ENCODE measurements at places on chromosomes 3 and 15.

- no peak for DNase-seq
These were observed 144.4 kb upstream of the EPHA3 start for GRCh38 chr3:88963003-88963402.

DNA sequence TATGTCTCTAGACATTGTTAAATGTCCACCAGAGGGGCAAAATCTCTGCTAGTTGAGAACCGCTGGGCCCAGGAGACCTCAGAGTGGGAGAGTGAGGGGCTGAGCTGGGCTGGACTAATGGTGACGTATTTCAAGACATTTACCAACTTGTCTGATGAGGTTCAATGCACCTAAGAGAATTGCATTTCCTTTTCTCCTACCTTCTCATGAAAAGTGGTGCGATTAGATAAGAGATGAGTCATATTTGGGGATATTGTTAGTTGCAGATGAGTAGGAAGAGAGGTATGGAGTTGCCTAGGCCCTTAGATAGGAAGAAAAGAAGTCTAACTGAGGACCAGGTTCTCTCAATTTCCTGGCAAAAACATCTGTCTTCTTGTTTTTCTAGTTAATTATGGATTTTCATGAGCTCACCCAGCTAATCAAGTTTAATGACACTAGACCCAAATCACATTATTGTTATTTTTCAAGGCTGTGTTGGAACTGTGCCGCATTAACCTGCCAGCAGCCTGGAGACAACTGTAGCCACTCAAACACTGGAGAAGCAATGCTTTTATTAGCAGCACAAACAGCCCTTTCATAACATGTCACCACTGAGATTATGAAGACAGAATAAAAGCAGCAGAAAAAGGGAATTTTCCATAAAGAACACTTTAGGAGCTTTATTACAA is 144.2 kb downstream of the PDCD6IP start:
- no peak for DNase-seq

DNA sequence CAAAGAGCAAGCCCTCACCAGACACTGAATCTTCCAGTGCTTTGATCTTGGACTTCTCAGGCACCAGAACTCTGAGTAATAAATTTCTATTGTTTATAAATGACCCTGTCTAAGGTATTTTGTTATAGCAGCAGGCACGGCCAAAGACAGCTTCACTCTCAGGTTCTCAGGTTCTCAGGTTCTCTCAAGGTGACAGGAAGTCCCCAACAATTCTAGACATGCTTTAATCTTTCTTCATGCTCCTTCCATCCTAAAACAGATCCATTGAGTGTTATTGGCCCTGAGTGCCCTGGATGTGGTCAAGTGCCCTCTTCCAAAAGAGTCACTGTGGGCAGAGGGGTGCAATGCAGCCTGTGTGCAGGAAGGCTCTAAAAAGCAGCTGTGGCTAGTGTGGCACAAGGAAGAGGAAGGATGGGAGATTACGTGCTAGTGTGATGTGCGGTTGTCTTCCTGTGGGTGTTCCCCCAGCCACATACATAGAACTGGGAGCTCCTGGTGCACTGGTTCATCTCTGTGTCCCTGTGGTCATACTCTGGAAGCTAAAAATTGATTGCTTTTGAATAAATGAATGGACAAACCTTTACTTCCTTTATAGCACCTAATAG is 11.0 kb upstream of the RAB7A start:
- no peak for DNase-seq

DNA sequence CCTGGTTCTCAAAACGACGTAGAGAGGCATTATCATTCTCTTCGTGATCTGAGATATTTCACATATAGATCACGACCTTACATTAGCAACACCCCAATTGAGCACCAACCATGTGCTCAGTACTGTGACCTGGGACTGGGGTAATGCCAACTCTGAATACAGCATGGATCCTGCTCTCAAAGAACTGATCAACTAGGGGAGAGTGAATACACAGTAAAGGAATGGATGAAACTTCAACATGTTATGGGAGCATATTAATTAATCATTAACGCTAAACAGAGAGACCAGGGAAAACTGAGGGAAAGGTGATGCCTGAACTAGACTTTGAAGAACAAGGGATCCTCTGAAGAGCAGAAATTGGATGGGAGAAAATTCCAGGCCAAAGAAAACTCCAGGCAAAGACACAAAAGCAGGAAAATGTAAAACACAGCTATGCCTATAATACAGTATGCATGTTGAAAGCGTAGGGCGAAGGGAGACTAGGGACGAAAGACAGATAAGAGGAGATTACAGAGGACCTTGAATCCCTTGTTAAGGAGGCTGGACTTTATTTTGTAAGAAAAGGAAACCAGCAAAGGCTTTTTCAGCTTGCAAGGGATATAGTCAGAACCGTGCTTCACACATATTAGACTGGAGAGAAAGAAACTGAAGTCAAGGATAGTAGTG is 105.7 kb downstream of the ANO10 start:
- no peak for DNase-seq

DNA sequence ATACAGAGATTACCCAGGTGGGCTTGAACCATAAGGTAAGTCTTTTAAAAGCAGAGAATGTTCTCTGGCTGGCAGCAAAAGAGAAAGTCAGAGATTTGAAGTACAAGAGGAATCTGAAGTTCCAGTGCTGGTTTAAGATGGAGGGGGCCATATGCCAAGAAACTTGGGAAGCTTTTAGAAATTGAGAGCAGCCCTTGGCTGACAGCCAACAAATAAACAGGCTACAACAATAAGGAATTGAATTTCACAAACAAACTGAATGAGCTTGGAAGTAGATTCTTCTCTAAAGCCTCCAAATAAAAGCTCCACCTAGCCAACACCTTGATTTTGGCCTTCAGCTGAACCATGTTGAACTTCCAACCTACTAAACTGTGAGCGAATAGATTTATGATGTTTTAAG is 85.7 kb downstream of the TRIM42 start:
- DNase-seq: no peak

- no peak for DNase-seq
These were observed 105.5 kb downstream of the SEMA5B start for GRCh38 chr3:122921791-122922651.

DNA sequence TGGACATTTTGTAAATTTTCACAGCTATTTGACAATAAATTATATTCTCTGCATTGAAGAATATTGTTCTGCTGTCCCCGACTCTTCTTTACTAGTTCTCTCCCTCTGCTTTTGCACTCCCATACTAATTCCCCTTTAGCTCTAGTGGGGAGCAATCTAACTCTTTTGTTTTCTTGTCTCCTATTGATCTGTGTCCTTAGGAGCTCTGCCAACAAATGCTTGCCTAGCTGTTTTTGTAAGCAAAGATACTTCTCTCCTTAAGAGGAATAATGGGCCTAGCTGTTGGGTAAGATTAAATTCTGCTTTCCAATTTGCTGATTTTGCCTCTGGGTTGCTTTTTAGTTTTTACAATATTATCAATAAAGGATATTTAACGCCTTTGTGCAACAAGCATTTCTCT is 17.7 kb downstream of the ADAMTSL3 start:
- no peak for DNase-seq

DNA sequence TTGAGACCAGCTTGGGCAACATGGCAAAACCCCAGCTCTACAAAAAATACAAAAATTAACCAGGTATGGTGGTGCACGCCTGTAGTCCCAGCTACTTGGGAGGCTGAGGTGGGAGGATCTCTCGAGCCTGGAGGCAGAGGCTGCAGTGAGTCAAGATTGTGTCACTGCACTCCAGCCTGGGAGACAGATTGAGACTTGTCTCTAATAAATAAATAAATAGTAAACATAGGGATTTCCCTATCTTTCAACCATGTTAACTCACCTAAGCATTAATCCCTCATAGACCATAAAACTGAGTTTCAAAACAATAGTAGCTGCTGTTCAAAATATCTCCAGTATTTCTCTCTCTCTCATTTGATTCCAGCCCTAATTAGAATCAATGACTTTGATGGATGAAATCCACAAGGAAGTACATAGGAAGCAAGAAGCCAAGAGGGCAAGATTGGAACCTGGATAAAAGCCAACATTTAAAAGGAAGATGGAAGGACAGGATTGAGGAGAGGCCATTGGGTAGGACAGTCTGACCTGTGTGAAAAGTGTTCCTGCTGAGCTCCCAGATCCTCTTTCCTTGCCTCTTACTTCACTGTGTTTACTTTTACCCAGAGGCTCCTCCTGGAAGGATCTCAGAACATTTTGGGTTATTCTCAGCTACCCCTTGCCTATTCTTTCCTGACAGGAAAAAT is 12.4 kb upstream of the TTBK2 start:
- DNase-seq: no peak

- DNase-seq: no peak
These were observed 634 bp downstream of the MINDY2 start for GRCh38 chr15:58771621-58772250.

- DNase-seq: no peak
These were observed 2.2 kb upstream of the B3GALNT1 start for GRCh38 chr3:161107311-161107710.

DNA sequence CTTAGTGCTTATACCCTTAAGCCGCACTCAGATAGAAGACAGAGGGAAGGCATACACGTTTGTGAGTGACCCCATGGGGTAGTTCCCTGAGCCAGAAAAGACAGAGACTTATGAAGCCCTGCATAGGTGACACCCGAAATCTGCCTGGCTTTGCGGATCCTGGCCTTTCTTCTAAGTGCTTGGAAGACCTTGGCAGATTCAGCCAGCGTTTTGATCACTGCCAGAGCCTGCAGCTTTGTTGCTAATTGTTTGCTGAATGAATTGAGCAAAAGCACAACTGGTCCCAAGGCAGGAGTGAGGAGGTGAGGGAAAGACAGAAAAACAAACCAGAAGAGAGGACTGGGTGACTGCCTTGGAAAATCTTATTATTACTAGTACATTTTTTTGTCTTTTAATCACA is 168.3 kb upstream of the ICE2 start:
- DNase-seq: no peak

DNA sequence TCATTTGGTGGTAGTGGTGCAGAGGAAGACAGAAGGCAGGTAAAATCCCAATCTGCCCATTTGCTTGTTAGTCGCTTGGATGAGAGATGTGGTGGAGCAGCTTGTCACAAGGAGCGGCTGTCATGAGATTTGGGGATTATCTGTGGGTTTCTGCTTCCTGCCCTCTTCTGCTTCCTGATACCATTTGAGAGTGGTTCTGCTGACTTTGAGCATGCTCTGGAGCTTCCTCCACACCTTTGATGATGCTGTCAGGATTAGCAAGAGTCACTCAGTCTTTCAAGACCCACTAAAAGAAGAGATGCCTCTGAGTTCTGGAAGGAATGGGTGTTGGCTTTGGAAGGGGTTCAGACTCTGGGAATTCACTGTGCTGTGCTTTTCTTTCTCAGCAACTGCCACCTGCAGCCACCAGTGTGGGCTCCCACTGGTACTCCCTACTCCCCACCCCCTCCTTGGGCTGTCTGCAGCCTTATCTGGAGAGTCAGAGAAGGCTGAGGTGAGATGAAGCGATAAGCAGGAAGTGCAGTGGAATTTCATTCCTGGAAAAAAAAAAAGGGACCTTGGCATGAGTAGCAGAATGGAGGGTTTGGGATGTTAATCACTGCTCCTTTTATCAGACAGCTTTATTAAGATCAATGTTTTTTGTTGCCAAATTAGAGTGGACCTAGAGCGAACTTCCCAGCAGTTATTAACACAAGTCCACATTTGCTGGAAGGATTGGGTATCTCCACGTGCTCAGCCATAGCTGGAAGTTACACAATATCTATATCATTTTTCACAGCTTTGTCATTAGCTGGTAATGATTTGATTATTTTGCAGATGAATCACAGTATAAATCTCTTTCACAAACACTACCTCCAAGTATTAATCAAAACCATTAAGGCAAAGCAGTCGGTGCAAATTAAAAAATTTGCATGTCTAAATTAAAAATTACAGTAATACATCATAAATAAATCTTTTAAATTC is 233.0 kb upstream of the SATB1 start:
- DNase-seq: no peak

DNA sequence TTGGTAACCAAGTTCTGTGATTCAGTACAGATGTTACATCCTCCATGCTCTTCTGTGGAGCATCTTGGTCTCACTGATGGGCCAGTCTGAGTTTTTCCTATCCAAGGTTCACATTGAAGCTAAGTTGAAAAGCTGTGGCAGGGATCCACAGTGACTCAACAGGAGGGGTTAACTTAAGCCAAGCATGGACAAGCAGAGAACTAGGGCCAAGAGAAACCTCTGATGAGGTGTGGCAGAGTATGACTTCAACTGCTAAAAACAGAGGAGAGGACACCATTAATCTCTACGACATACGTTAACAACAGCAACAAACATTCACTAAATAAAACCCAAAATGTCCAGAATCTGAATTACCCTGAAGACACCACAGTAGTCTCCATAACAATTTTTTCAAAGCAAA is 268.1 kb upstream of the UBE2E2 start:
- no peak for DNase-seq

DNA sequence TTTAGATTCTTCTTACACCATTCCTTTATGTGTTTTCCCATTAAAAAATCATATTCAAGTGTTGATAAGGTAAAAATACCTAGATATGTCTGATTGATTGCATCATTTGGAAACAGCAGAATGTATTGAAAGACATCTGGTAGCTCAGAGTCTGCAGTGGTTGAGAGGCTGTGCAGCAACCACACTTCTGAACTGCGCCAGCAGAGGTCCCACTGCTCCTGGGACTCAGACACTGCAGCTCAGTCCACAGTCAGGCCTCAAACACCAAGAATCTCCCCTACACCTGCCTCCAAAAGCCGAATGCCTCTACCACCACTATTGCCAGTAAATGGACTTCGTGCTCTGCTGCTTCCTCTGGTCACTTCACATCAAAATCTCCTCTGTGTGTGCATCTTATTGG is 176.9 kb upstream of the LMCD1 start:
- DNase-seq: peak; percentile 10

- DNase-seq: no peak
These were observed 560.0 kb upstream of the CFAP20DC start for GRCh38 chr3:59609657-59610348.

GRCh38 chr3:193732391-193732790 is 139.4 kb downstream of the OPA1 start:
- no peak for DNase-seq

- no peak for DNase-seq
These were observed 46.4 kb upstream of the KLF13 start for GRCh38 chr15:31280046-31280830.

DNA sequence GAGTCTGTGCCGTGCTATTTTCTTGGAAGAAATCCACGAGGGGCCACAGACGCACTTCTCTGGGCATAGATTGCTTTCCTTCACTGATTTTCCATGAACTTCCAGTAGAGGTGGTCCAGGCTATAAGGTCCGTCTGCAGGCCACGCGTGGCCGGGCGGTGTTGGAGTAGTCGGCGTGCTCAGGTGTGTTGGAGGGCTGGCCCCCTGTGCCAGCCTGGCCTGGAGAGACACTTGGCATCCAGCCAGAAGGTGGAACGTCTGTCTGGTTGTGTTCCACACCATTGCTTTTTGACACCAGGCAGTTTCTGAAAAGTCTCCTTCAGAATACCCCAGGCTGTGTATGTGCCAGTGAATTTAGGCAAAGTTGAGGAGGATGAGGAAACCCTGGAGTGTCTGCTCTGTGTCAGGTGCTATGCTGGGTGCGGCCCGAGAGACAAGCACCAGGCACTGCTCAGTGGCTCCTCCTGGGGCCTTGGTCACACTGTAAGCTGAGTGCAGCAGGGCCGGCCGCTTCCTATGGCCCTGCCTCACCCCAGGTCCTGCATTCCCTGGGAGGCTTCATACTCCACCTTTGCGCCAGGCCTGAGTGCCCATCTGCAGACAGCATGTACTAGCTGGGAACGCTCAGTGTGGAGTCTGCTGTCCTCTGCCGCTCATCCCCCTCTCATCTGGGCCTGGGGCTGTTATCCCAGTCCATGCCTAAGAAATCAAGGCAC is 52.1 kb upstream of the TAMM41 start:
- DNase-seq: no peak

- no peak for DNase-seq
These were observed 19.5 kb downstream of the SENP2 start for GRCh38 chr3:185605566-185605965.

- no peak for DNase-seq
These were observed 22.5 kb upstream of the TSC22D2 start for GRCh38 chr3:150385296-150386242.
